Foreskin fibroblast (primary cell): ENCODE measurements at places on chromosomes 11 and 22.
A peak's percentile ranks its signal among the peaks of the same experiment; 100 is the strongest.

GRCh38 chr11:87007963-87008362, 29.8 kb upstream of the TMEM135 start:
- no peak for DNase-seq

- peak; percentile 88 for DNase-seq
Measured at GRCh38 chr22:20509344-20510047, 2.1 kb downstream of the MED15 start.

DNA sequence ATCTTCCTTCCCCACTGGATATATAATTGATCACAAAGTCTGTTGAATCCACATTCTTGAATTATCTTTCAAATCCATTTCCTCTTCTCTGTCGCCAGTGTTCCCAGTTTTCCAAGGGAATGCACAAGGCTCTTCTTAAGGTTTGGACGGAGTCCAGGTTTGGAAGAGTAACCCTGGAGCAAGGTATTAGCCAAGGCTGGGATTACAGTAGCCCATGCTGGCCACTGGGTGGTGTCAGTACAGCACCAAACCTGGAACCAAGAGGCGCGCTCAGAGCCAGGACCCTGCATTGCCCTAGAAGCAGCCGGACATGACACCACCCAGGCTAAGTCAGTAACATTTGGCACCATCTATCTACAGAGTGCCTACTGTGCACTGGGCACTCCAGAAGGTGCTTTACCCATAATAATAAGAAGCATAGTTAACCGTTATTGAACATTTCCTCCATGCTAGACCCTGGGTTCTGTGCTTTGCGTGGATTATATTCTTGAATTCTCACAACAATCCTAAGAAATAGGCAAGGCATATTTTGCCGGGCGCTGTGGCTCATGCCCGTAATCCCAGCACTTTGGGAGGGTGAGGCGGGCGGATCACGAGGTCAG, 48.0 kb upstream of the CLPB start:
- peak; percentile 86 for DNase-seq

DNA sequence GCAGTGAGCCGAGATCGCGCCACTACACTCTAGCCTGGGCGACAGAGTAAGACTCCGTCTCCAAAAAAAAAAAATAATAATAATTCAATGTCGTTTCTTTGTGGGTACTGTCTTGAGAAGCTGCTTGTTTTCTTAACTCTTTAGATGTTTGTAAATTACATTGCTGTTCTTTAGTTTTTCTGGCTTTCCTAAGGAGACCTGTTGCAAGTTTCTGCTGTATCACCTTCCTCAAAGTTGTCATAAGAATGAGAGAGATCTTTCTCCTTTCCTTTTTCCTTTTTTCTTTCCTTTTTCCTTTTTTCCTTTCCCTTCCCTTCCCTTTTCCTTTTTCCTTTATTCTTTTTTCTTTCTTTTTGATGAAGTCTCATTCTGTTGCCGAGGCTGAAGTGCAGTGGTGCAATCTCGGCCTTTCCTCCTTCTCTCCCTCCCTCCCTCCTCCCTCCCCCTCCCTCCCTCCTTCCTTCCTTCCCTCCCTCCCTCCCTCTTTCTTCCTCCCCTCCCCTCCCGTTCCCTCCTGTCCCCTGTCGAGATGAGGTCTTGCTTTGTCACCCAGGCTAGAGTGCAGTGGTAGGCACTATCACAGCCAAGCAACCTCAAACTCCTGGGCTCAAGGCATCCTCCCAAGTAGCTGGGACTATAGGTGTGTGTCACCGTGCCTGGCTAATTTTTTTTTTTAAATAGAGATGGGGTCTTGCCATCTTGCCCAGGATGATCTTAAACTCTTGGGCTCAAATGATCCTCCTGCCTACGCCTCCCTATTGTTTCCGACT, 15.3 kb downstream of the HIPK3 start:
- DNase-seq: no peak

DNA sequence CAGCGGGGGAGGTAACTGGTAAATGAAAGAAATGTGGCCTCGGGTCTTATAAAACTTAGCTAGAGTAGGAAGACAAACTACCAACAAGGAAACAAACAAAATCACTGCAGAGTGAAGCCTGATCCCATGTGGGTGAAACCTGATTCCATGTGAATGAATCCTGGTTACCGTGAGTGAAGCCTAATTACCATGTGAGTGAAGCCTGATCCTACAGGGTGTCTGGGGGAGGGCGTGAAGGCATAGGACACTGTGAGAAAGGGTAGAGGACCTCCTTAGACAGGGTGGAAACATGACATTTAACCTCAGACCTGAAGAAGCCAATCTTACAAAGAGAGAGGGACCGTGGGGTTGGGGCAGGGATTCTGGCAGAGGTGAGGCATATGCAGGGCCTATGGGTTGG, 106.2 kb upstream of the USP47 start:
- DNase-seq: no peak

- peak; percentile 97 for DNase-seq
Measured at GRCh38 chr22:20904008-20904979, 12.9 kb upstream of the CRKL start.

- DNase-seq: no peak
Measured at GRCh38 chr11:35846874-35847273, 97.0 kb upstream of the LDLRAD3 start.

DNA sequence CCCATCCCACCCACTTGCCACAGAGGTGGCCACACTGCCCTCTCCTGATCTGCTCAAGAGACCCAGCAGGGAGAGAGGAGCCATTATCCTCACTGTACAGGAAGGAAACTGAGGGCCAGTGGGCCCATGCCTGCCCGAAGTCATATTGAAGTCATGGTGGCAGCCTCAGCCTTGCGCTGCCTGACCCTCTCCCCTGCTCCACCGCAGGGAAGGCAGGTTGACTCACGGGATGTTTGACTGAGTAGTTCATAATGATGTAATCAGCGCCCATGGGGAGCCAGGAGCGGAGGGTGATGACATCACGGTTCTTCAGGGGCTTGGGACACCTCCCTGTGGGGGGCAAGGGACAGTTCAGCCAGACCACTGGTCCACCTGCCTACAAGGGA, 6.1 kb upstream of the ARAP1 start:
- DNase-seq: no peak

- no peak for DNase-seq
Measured at GRCh38 chr11:6920702-6921101, at the start of gene OR2D3. Gene OR2D3, plus strand, starts transcription at chr11:6921002. Its CDS starts 0 bp downstream, at chr11:6921002.

DNA sequence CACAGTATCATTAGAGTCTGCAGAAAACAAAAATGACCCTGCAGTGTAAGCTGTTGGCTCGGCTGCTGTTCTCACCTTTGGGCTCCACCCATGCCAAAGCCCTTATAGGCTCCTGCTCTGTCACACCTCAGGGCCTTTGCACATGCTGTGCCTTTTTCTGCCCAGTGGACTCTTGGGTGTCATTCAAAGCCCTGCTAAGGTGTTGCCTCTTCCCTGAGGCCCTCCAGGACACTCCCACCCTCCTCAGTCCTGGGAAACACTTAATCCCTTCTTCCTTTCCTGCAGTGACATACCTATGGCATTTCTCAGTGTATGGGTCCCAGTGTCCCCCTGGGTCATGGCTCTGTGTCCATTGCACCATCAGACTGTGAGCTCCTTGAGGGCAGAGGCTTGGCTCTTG, 29.1 kb upstream of the CACNG2 start:
- DNase-seq: no peak

GRCh38 chr11:64536396-64536941, 54.6 kb upstream of the SLC22A12 start:
- DNase-seq: no peak

- DNase-seq: peak; percentile 80
Measured at GRCh38 chr22:38214302-38215056, 12.7 kb downstream of the MAFF start.

DNA sequence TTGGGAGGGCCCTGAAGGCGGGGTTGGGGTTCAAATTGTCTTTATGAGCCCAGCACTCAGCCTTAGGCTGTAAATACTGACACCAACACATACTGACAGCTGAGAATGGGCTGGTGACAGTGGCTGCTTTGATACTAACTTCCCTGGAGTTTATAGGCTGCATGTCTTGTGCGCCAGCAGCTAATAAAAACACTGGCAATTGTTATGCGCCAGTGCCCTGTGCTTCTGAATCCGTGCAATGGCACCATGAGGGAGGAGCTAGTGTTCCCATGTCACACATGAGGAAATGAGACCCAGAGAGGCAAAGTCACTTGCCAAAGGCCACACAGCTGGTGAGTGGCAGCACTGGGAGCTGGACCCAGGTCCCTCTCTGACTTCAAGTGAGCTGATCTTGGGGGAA, 23.8 kb downstream of the SHISAL1 start:
- no peak for DNase-seq

DNA sequence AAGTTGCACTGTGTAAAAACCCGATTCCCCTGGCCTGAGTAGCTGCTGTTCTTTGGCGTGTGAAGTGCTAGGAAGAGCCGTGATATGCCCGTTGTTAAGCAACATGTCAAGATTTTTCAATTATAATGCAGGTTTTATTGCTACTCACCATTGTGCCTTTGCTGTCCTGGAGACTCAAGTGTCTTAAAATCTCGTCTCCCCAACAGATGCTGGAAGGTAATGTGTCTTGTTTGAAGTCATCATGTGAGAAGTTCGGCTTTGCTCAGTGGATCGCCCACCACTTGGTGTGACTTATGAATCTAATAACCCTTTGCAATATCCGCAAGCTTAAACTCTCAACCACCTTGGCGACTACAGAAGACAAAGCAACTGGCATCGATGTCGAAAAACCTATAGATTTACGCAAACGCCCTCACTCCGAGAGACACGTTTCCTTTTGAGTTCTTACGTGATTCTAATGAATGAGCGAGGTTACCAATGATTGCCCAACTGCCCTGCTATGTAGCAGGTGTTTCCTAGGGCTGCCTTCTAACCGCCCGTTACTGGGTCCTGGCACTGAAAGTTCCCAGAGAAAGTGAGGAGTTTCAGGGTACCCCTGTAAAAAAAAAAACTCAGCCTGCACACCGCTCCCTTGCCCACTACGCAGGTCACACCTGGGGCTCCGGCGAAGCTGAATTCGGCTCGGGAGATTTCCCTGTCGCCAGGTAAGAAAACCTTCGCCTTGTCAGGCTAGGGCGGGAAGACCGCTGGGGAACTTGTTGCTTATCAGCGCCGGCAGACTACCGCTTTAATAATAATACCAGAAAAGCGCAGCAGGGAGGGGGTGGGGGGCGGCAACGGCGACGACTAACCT, 21.2 kb upstream of the BDNF start:
- DNase-seq: no peak

GRCh38 chr11:88377144-88377543, 39.6 kb upstream of the CTSC start:
- no peak for DNase-seq

- no peak for DNase-seq
Measured at GRCh38 chr22:23029521-23030228, 40.6 kb upstream of the GNAZ start.

GRCh38 chr11:128553662-128554362, 33.5 kb downstream of the ETS1 start:
- DNase-seq: no peak

DNA sequence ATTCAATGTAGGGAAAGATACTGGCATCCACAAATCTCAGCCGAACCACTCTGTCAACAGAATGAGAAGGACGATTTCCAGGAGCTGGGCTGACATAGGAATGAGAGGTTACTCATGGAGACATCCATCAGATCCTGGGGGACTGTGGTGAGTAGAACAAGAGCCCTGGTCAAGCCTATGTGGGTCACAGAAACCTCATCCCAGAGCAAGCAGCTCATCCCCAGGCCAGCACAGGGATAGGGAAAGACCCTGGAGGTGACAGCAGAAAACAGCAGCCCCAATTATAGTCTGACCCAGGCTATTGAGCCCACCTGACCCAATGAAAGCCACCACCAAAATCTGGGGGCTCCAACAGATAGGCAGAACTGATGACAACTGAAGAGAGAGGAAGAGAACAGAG, 128.0 kb upstream of the SERPIND1 start:
- no peak for DNase-seq

GRCh38 chr11:92711926-92712325, 257.5 kb upstream of the MTNR1B start:
- peak; percentile 2 for DNase-seq

GRCh38 chr11:75763846-75764245, 4.7 kb upstream of the DGAT2 start:
- no peak for DNase-seq

DNA sequence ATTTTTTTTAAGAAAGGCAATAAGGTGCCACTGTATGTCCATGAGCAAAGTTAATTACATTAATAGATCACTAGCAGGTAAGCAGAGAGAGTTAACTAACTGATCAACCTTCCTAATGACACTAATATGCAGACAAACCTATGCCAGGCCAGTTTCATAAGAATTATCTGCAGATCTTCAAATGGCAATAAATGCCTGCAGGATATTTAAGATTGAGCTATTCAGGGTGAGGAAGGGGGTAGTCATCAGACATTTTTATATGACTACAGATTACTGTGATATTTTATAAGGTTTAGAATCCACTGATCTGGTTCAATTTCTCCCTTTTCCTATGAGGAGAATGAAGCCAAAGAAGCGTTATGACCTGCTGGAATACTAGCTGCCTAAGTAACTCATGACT, 30.2 kb downstream of the CARD18 start:
- no peak for DNase-seq

GRCh38 chr11:68342459-68343158, 30.2 kb downstream of the LRP5 start:
- DNase-seq: no peak

DNA sequence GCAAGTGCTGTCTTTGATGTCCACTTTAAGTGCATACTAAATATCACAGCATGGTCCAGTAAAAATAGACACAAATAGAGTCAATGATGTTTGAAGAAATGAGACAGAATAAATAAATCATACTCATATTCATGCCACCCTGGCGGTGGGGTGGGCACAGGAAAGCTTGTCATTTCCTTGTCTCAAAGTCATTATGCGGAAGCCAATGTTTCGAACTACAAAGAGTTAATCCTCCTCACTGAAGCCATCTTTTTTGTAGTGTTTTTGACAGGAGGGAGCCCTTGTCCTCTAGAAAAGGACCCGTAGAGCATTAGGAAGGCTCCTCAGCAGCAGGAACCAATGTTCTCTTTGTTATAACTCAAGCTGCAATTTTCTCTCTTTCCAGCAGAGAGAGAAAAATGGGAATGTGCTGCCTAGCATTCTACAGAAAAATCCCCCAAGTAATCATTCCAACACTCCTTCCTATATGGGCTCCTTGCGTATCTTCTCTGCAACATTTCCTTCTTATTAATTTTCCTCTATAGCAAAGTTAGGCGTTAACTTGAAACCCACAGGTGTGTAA, 30.6 kb downstream of the SC5D start:
- no peak for DNase-seq

- no peak for DNase-seq
Measured at GRCh38 chr11:105032495-105032894, 2.4 kb downstream of the CASP1 start.

DNA sequence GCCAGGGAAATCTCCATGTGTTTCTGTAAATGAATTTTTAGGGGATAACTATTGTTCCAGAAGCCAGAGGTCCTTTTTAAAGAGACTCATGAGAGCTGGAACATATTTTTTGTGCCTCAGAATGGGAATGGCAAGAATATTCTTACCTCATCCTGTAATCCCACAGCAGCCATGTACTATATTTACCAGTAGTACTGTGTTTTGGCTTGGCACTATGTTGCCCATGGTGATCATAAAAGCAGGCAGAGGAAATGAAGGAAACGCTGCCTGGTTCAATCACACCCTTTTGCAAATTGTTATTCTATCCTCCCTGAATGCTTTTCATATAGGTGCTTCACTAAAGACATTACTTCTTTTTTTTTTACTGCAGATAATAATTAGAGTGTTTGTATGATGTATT, 81.0 kb downstream of the ANO3 start:
- no peak for DNase-seq
